ENCODE measurements at places on chromosomes 7 and 10. TPM values are rescaled to one million over a fixed set of nuclear protein-coding genes. Genes with fewer than 3 reads are reported as not detected.

DNA sequence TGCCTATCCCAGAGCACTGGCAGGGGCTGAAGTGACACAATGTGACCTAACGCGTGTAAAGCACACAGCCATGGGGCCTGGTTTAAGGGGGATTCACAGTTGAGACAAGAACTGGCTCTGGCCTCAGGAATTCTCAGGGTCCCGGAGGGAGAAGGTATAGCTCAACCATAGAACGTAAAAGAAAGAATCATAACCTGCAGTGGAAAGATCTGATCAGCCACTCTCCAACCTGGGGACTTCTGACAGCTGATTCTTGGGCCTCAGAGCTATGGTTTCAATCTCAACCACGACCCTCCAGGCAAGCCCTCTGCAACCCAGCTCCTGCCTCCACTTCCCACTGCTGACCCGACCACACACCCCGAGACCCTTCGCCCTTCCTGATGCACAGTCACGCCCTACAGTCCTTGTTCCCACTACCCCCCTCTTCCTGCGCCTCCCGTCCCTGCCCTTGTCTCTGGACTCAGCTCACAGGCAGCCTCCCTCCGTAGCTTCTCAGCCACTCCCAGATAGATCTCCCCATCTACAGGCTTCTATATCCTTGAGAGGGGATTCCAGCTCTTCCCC is 245.2 kb downstream of the BUB3 start:
- DNase-seq = no peak

DNA sequence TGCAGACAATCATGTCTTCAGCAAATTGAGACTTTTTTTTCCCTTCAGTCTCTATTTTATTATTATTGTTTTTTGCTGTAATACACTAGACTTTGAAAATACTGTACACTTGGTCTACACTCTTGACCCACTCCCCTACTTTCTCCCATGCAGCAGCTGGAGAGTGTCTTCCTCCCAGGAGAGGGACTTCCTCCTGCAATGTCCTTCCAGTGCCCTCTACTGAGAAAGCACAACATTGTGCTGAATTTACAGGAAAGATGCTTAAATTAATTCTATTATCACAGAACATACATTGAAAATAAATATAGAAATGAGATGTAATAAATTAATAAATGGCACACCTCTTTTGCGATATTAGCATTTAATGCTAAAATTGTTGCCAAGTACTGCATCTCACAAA is 411.3 kb downstream of the CCSER2 start:
- no peak for DNase-seq

The LAMB1 gene
- total RNA-seq = not detected

DNA sequence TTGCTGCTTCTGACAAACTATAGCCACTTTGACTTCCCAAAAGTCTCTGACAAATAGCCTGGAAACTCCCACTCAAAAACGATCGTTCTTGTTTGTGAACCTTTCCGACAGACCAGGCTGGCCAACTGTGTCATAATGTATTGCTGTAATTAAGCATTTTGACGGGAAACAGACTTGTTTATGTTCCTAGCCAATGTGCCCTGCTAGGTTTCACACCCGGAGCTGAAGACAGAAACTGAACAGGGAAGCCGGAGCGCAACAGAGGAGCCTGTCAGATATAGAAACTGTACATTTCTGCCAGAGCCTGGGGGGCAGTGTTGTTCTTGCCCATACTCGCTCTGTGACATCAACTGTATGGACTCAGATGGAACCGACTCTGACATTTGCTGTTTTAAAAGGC is 55.3 kb upstream of the C7orf33 start:
- peak; percentile 28 for DNase-seq

- no peak for DNase-seq
Measured at GRCh38 chr7:25180592-25180923, 47.7 kb downstream of the NPVF start.

GRCh38 chr10:20990604-20991003 is 93.5 kb upstream of the NEBL start:
- DNase-seq = no peak

DNA sequence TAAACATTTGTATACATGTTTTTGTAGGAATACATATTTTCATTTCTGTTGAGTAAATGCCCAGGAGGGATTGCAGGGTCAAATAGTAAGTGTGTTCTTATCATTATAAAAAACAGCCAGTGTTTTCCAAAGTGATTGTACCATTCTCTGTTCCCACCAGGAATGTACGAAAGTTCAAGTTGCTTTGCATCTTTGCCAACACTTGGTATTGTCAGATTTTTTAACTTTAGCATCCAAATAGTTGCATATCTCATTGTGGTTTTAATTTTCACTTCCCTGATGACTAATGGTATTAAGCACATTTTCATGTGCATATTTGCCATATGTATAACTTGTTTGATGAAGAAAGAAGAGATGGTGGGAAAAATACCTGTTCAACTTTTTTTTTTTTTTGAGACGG is 213.9 kb downstream of the ZNF365 start:
- no peak for DNase-seq

DNA sequence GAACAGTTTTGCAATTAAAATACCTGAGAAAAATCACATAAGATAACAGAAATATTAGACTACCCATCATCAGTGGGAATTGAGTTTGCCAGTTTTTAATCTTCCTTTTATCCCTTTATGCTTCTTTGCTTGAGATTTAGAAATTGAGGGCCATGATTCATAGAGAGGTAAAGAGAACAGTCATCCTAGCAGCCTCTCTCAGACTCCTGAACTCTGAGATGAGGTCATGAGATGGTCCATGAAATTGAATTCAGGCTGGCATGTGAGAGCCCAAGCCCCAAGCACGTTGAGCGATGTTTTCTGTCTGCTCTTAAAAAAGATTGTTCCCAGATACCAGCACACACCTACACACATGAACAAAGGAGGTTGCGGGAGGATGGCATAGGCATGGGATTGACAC is 91.1 kb downstream of the CREB5 start:
- no peak for DNase-seq

The PRF1 gene
- 141 TPM for total RNA-seq

DNA sequence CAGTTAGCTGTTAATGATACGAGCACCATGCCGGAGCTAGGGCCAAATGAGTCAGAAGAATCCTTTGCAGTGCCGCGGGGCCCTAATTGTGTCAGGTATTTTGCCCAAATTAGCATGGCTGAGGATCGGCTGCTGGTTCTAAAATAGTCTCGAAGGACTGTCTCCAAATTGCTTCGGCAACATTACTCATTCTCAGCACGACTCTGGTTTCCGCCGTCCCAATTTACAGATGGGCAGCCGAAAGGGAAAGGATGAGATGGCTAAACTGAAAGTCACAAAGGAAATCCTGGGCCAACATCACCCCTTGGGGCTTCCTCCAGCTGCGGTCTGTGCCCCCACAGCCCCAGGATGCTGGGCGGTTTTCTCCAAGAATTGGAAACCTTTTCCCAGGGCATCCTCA is 351.4 kb downstream of the PAXIP1 start:
- no peak for DNase-seq

DNA sequence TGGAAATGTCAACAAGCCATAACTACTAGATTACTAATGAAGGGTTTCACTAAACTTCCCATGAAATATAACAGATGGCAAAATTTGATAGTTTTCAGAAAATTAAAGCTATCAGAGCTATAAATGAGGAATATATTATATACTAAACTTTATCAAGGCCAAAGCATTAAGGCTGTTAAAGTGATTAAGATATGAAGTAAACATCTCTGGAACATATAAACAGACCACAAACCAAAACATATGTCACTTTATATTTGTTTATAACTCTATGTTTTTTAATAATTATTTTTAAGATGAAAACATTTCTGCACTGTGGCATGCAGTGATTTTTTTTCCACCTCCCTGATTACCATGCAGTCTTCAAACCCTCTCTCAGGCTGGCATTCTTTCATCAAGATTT is 120.2 kb downstream of the REEP3 start:
- no peak for DNase-seq

The PNLIPRP3 gene
- total RNA-seq = not detected

The HOXA6 gene
- not detected for total RNA-seq

GRCh38 chr10:127525686-127526085 is 23.4 kb upstream of the NPS start:
- no peak for DNase-seq

The ZNF33B gene
- 23.8 TPM for total RNA-seq

DNA sequence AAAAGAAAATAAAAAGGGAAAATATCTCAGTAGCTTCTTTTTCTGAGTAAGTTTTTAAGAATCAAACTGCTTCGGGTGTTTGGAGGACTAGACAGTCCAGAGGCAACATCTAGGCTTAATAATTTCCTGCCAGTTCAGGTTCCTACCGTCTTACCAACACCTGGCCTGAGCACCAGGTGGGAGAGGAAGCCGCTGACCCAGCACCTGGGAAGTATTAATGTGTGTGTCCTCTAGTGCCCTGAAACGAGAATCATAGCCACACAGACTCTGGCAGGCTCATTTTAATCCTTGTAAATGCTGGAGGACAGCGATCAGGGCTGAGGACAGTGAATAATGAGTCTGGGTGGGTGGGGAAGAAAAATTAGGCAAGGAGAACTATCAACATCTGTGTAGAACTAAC is 137.4 kb downstream of the ZNF438 start:
- no peak for DNase-seq

DNA sequence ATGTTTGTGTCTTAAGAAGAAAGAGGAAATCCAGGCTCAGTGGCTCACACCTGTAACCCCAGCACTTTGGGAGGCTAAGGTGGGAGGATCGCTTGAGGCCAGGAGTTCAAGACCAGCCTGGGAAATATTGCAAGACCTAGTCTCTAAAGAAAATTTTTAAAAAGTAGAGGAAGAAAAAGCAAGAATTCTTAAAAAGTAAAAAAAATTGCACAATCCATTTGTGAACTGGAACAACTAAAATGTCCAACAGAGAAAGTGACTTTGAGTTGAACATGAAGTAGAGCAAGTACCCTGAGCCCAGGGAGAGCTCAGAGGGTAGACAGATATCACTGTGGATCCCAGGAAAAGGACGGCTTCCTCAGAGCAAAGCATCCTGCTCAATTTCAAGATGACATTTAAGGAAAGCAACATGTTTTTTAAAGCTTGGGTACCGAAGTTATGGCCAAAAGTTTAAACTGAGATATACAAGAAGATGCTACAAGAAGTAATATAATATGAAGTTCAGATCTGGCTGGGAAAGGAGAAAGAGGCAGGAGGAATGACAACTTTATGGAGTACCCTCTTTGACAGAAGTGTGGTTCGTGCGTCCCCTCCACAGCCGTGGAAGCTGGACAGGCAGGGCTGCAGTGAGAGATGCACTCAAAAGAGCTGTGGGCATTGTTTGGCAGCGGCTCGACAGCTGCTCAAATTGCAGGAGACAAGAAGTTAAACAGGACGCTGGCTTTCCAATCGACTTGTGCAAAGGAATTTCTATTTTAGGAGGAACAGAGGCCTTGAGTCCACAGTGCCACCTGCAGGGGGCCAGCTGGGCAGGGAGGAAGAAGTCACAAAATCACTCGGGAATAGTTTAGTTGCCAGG is 201.3 kb downstream of the JCAD start:
- DNase-seq = no peak

Data from activated CD4-positive, alpha-beta memory T cell treated with anti-CD3 and anti-CD28 coated beads, Interleukin-2, amount 10 ng/mL, durations not matched to agents 7 days and 5 days (primary cell).